ENCODE measurements at places on chromosomes 13 and 19. TPM values are rescaled to one million over a fixed set of nuclear protein-coding genes. Genes with fewer than 3 reads are reported as not detected.

The KLK8 gene
- total RNA-seq = not detected

The ZNF91 gene
- total RNA-seq = 103 TPM

The MADCAM1 gene
- 0.68 TPM for total RNA-seq

The ZNF536 gene
- total RNA-seq = under 0.01 TPM
